A549 treated with Hydrocortisone at 1 μM for 4 hours (cell line): ENCODE measurements at places on chromosomes 2 and 18. TPM values are rescaled to one million over a fixed set of nuclear protein-coding genes. Genes with fewer than 3 reads are reported as not detected.

C2orf72 gene
- total RNA-seq, result 6.0 to 8.7 TPM (median 6.9 TPM) in 5 replicates

SERPINB4 gene
- 0.09 to 0.25 TPM (median 0.18 TPM) in 4 of 5 replicates, not detected in the other for total RNA-seq

RBKS gene
- total RNA-seq, result 6.2 to 8.6 TPM (median 8.2 TPM) in 5 replicates

KCNJ3 gene
- total RNA-seq, result not detected in 5 replicates

RBM43 gene
- 2.8 to 4.0 TPM (median 3.3 TPM) in 5 replicates for total RNA-seq

ABCA12 gene
- total RNA-seq, result 0.17 to 0.24 TPM (median 0.23 TPM) in 5 replicates

ATL2 gene
- 43.3 to 82.0 TPM (median 53.2 TPM) in 5 replicates for total RNA-seq

ELAC1 gene
- 4.7 to 5.4 TPM (median 4.9 TPM) in 5 replicates for total RNA-seq

RGPD3 gene
- 0.06 to 0.23 TPM (median 0.17 TPM) in 5 replicates for total RNA-seq

VWA3B gene
- 0.15 to 0.29 TPM (median 0.26 TPM) in 3 of 5 replicates, not detected in the others for total RNA-seq

TDRD15 gene
- total RNA-seq, result not detected in 5 replicates

TTN gene
- under 0.01 to 0.01 TPM (median under 0.01 TPM) in 5 replicates for total RNA-seq

PPP1R1C gene
- total RNA-seq, result 0.86 to 2.2 TPM (median 2.0 TPM) in 5 replicates

CDK15 gene
- not detected in 5 replicates for total RNA-seq

MYO1B gene
- 42.1 to 65.9 TPM (median 45.4 TPM) in 5 replicates for total RNA-seq

TUBA3E gene
- total RNA-seq, result 3.0 to 4.6 TPM (median 4.2 TPM) in 5 replicates

TCF23 gene
- not detected in 5 replicates for total RNA-seq

IL1F10 gene
- total RNA-seq, result not detected in 5 replicates

RMDN2 gene
- 3.8 to 5.6 TPM (median 5.2 TPM) in 5 replicates for total RNA-seq

TTR gene
- 0.25 to 0.43 TPM (median 0.30 TPM) in 4 of 5 replicates, not detected in the other for total RNA-seq

ABHD1 gene
- 0.82 to 2.0 TPM (median 1.4 TPM) in 5 replicates for total RNA-seq

TMEM182 gene
- 2.6 to 5.4 TPM (median 4.4 TPM) in 5 replicates for total RNA-seq

KIAA2012 gene
- not detected in 5 replicates for total RNA-seq

GRB14 gene
- 4.9 to 6.4 TPM (median 5.2 TPM) in 5 replicates for total RNA-seq

ELOA2 gene
- not detected in 5 replicates for total RNA-seq

APLF gene
- 0.51 to 0.70 TPM (median 0.66 TPM) in 5 replicates for total RNA-seq

LCT gene
- 0.02 to 0.05 TPM (median 0.05 TPM) in 5 replicates for total RNA-seq

GNAL gene
- 4.7 to 6.8 TPM (median 5.8 TPM) in 5 replicates for total RNA-seq

DCC gene
- total RNA-seq, result not detected in 5 replicates

ATP6V1C2 gene
- 0.15 to 0.35 TPM (median 0.32 TPM) in 5 replicates for total RNA-seq

POTEC gene
- total RNA-seq, result not detected in 5 replicates

SLC35G4 gene
- total RNA-seq, result not detected in 5 replicates

STON1 gene
- 0.32 to 0.52 TPM (median 0.40 TPM) in 5 replicates for total RNA-seq

LIMS3 gene
- total RNA-seq, result not detected in 5 replicates

ALPI gene
- 0.05 TPM in 2 of 5 replicates, not detected in the others for total RNA-seq

RIT2 gene
- total RNA-seq, result not detected in 5 replicates

SMPD4 gene
- total RNA-seq, result 75.3 to 80.3 TPM (median 77.0 TPM) in 5 replicates

NCKAP5 gene
- 0.71 to 1.3 TPM (median 0.97 TPM) in 5 replicates for total RNA-seq

MYOM1 gene
- total RNA-seq, result 0.09 to 0.41 TPM (median 0.15 TPM) in 5 replicates

ATP6V1B1 gene
- total RNA-seq, result 1.9 to 3.6 TPM (median 2.5 TPM) in 5 replicates

RAX gene
- 0.05 TPM in 1 of 5 replicates, not detected in the others for total RNA-seq

SKOR2 gene
- total RNA-seq, result not detected in 5 replicates

RUFY4 gene
- 0.09 TPM in 1 of 5 replicates, not detected in the others for total RNA-seq

SOCS6 gene
- 26.2 to 35.4 TPM (median 31.8 TPM) in 5 replicates for total RNA-seq

SRD5A2 gene
- 0.02 to 0.06 TPM (median 0.03 TPM) in 5 replicates for total RNA-seq

REG3A gene
- not detected in 5 replicates for total RNA-seq

ECEL1 gene
- total RNA-seq, result 0.09 to 0.37 TPM (median 0.15 TPM) in 5 replicates

NDC80 gene
- total RNA-seq, result 10.7 to 14.3 TPM (median 13.6 TPM) in 5 replicates

NOP58 gene
- total RNA-seq, result 111 to 140 TPM (median 119 TPM) in 5 replicates

DPP10 gene
- total RNA-seq, result not detected in 5 replicates

KLHL41 gene
- total RNA-seq, result 0.13 to 0.31 TPM (median 0.18 TPM) in 5 replicates

TYW5 gene
- total RNA-seq, result 6.6 to 8.3 TPM (median 6.8 TPM) in 5 replicates

ANTXR1 gene
- total RNA-seq, result 97.2 to 167 TPM (median 135 TPM) in 5 replicates

ATOH8 gene
- 14.5 to 20.4 TPM (median 19.1 TPM) in 5 replicates for total RNA-seq

FSHR gene
- not detected in 5 replicates for total RNA-seq

DHRS9 gene
- 3.0 to 4.7 TPM (median 3.9 TPM) in 5 replicates for total RNA-seq

IL36B gene
- 0.08 to 0.20 TPM (median 0.12 TPM) in 3 of 5 replicates, not detected in the others for total RNA-seq

HOXD12 gene
- total RNA-seq, result not detected in 5 replicates
